ENCODE measurements at places on chromosomes 6 and 20. TPM values are rescaled to one million over a fixed set of nuclear protein-coding genes. Genes with fewer than 3 reads are reported as not detected.

The CRISP3 gene
- total RNA-seq: not detected

The DNAAF9 gene
- 8.1 TPM for total RNA-seq

The RPL7L1 gene
- total RNA-seq: 93.0 TPM

The TRIM10 gene
- total RNA-seq: 0.22 TPM

The MYLK4 gene
- total RNA-seq: 0.05 TPM

The PPP1R14C gene
- total RNA-seq: 1.1 TPM

GRCh38 chr20:12058216-12058615, 140.5 kb downstream of the BTBD3 start:
- no peaks in the 10 kb centered on the region for H3K36me3 ChIP-seq
- no peaks in the 10 kb centered on the region for H3K27me3 ChIP-seq
- H3K4me1 ChIP-seq: peaks cover 13% of the 10 kb centered on the region
- no peak overlapping the region for H3K4me3 ChIP-seq
- 0 out of 2 replicates have a peak overlapping the region, but pooled peaks have one; percentile 52 for H3K27ac ChIP-seq
- no peak for DNase-seq

- no peak overlapping the region for H3K27ac ChIP-seq
- no peaks in the 10 kb centered on the region for H3K27me3 ChIP-seq
- no peak overlapping the region for H3K4me3 ChIP-seq
- no peaks in the 10 kb centered on the region for H3K4me1 ChIP-seq
- no peaks in the 10 kb centered on the region for H3K36me3 ChIP-seq
Observed at GRCh38 chr20:3995067-3995748, 20.1 kb downstream of the RNF24 start.

- DNase-seq: no peak
- H3K4me3 ChIP-seq: no peak overlapping the region
- no peaks in the 10 kb centered on the region for H3K27me3 ChIP-seq
- no peak overlapping the region for H3K27ac ChIP-seq
Observed at GRCh38 chr6:21529431-21529830, 64.1 kb upstream of the SOX4 start.

- H3K4me1 ChIP-seq: peaks cover 35% of the 10 kb centered on the region
- H3K27me3 ChIP-seq: no peaks in the 10 kb centered on the region
- H3K36me3 ChIP-seq: peaks cover 20% of the 10 kb centered on the region
- no peak for DNase-seq
- no peak overlapping the region for H3K4me3 ChIP-seq
Observed at GRCh38 chr6:133173276-133173675, 67.9 kb upstream of the EYA4 start.

- H3K4me3 ChIP-seq: no peak overlapping the region
- H3K4me1 ChIP-seq: peaks cover 4% of the 10 kb centered on the region
- no peak overlapping the region for H3K27ac ChIP-seq
Observed at GRCh38 chr6:157265186-157265585, 58.1 kb downstream of the TMEM242 start.

- 0 out of 2 replicates have a peak, but pooled peaks cover 7% of the 10 kb centered on the region for H3K4me1 ChIP-seq
- peaks cover 2% of the 10 kb centered on the region for H3K27me3 ChIP-seq
- H3K4me3 ChIP-seq: peak overlapping the region; percentile 65
Observed at GRCh38 chr6:118574051-118574865, 26.2 kb downstream of the PLN start.

DNA sequence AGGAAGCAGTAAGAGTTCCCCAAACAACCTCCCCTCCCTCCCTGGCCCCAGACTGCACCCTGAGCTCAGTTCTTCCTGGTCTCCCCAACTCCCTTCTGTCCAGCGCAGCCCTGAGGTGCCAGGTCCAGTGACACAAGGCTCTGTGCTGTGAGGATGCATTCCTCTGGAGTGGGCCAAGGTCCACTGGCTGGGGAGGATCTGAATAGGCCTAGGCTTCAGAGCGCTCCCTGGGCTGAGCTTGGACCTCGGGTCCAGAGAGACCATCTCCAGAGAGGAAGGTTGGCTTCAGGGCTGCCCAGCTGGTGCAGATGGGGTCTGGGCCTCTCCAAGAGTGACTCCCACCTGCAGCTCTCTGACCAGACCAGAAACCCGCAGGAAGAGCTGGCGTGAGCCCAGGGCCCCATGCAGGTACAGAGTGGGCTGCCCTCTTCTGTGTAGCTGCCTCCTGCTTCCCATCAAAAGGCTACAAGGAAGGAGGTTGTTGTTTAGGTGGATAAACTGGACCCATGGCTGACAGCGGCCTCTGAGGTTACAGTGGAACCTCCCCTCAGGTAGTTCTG, 52.3 kb upstream of the MLN start:
- no peaks in the 10 kb centered on the region for H3K36me3 ChIP-seq
- no peak for DNase-seq
- H3K4me3 ChIP-seq: no peak overlapping the region
- H3K27me3 ChIP-seq: peaks cover 7% of the 10 kb centered on the region
- H3K4me1 ChIP-seq: peaks cover 18% of the 10 kb centered on the region

DNA sequence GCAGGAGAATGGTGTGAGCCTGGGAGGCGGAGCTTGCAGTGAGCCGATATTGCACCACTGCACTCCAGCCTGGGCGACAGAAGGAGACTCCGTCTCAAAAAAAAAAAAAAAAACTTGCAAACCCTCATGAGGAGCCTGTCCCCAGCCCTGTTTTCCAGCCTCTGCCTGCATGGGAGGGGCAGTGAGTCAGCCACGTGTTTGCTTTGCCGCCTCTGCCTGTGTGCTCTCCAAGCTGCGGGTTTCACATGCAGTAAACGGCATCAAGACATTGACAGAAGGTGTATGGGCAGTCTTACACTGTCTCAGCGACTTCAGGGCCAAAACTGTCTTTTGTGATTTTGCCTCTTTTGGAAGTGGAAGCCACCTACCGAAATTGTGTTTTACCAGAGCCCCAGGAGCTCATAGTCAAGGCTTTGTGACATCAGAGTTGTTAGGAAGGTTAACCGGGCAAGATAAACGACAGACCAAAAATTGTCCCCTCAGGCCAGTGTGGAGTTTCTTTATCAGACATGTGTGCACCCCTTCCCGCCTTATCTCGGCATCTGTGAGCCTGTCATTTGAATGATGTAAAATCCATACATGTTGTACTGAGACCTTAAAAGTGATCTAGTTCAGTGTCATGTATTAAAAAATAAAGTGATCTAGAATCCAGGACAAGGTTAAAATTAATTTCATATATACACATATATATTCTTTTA, 52.9 kb downstream of the RPP40 start:
- no peak overlapping the region for H3K4me3 ChIP-seq
- no peak for DNase-seq
- H3K36me3 ChIP-seq: peaks cover 47% of the 10 kb centered on the region
- H3K27me3 ChIP-seq: no peaks in the 10 kb centered on the region

DNA sequence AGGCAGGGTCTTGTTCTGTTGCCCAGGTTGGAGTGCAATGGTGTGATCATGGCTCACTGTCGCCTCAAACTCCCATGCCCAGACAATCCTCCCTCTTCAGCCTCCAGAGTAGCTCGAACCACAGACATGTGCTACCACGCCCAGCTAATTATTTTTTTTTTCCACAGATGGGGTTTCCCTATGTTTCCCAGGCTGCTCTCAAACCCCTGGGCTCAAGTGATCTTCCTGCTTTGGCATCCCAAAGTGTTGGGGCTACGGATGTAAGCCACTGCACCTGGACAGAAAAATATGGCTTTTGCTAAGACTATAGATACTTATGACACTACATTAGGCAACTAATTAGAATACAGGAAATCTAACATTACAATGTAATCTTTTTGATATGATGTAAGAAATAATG, 17.9 kb downstream of the RNF24 start:
- no peaks in the 10 kb centered on the region for H3K36me3 ChIP-seq
- no peaks in the 10 kb centered on the region for H3K4me1 ChIP-seq
- DNase-seq: no peak
- H3K27ac ChIP-seq: peak overlapping the region; percentile 92
- H3K4me3 ChIP-seq: no peak overlapping the region

DNA sequence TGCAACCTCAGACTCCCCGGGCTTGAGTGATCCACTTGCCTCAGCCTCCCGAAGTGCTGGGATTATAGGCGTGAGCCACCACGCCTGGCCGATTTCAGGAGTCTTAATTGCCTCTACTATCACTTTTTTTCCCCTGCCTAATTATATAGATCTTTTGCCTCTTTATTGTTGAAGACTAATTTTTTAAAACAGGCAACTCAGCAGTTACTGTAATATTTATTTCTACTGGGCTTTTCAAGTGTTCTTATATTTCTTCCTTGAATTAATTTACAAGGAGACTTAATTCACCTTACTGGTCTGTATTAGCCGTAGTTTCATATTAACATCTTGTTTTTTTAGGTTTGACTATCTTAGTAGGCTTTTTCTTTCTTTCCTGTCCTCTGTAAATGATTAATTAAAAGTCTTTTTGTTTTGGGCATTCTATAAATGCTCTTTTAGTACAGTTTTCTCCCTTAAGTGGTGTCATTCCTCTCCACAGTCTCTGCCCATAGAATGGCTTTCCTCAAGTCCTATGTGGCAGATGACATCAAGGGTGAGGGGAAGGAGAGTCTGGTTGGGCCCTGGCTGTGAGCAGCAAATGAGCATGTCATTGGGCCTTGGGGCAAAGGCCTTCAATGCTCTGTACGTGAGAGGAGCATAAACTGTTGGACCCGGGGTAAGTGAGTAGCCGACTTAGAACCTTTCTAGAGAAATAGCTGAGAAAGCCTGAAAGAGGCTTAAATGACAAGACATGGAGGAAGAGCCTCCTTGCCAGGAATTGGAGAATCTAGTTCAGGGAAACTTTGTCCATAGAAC, 36.0 kb downstream of the ANKS1A start:
- peaks cover 53% of the 10 kb centered on the region for H3K4me1 ChIP-seq
- no peaks in the 10 kb centered on the region for H3K36me3 ChIP-seq
- H3K4me3 ChIP-seq: no peak overlapping the region
- DNase-seq: no peak

DNA sequence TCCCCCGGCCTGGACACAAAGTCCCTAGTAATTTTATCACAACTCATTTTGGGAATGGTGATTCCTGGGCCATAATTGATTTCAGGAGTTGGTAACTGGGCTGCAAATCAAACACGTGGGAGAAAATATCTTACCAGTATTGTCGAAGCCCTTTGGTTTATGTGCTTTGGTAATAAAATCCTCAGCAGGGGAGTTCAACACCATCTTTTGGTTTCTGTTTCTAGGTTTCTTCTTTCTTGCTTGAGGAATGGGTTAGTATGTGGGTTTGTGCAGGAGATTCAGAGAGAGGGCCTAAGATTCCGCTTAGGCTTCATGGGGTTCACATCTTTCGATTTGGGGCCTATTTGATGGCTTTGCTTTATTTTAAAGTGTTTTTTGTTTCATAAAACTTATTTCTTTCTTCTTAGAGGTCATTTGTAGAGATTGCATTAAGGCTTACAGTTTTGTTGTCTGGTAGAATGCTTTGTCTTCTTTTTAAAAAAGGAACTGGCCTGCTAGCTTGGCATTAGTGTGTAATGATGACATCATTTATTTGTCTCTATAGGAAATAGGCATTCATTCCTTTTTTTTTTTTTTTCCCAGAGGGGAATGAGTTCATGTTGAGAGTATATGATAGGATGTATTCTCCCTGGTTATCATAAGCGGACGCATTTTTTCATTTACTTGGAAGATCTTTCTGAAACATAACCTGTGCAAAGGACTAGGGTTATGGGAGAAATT, 45.8 kb downstream of the CYP24A1 start:
- no peak overlapping the region for H3K27ac ChIP-seq
- H3K4me1 ChIP-seq: peaks cover 17% of the 10 kb centered on the region
- no peak for DNase-seq

DNA sequence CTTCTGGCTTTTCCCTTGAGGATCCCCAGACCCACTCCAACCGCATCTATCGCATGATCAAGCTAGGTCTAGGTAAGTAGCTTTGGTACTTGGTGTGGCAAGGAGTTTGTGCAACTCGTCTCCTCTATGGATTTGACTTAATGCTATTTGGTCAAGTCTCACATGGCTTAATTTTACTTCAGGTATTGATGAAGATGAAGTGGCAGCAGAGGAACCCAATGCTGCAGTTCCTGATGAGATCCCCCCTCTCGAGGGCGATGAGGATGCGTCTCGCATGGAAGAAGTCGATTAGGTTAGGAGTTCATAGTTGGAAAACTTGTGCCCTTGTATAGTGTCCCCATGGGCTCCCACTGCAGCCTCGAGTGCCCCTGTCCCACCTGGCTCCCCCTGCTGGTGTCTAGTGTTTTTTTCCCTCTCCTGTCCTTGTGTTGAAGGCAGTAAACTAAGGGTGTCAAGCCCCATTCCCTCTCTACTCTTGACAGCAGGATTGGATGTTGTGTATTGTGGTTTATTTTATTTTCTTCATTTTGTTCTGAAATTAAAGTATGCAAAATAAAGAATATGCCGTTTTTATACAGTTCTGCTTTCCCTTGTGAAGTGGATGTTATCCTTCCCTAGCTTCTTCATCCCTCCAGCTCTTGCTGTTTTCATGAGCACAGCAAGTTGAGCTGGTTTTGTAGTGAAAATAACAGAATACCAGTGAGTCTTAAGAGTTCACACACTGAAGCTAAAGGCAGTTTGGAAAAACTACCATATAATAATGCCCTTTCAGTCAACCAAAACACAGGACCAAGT, 3.8 kb downstream of the SLC35B2 start:
- peaks cover 69% of the 10 kb centered on the region for H3K36me3 ChIP-seq
- peak; percentile 72 for DNase-seq
- H3K27me3 ChIP-seq: no peaks in the 10 kb centered on the region
- peaks cover 52% of the 10 kb centered on the region for H3K4me1 ChIP-seq

DNA sequence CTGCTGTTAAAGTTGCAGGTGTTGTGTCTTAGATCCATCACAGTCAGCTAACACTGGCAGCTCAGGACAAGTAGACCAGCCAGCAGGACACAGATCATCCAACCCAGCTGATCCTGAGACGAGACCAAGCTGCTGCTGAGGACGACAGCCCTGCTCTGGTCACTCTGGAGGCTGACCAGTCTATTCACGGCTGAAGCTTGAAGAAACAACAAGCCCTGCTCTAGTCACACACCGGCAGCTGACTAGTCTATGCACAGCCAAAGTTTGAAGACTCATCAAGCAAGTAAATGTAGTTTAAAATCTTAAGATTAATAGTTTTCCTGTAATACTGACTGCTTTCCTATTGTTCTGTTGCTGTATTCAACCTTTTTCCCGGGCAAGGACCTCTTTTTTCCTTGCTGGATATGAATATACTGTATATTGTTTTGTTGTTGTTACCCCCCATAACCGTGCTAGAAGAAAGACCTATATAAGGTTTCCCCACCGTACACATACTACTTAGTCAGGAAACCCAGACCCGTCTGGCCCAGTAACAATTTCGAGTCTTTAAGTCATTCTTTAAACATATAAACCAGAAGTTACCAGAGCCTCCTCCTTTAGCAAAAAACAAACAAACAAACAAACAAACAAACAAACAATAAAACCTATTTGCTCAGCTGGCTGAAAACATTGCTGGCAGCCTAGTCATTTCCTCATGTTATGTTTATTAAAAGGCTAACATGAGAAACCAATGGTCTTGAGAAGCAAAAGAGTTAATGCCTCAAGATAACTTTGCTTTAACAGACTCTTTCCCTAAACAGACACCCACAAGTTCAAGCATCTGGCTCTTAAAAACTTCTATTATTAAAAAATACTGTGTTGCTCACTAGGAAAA, 16.7 kb upstream of the GSTA3 start:
- H3K27ac ChIP-seq: no peak overlapping the region
- H3K27me3 ChIP-seq: no peaks in the 10 kb centered on the region
- peaks cover 42% of the 10 kb centered on the region for H3K4me1 ChIP-seq
- no peak overlapping the region for H3K4me3 ChIP-seq
- DNase-seq: no peak
